ENCODE measurements at places on chromosomes 5 and 9. TPM values are rescaled to one million over a fixed set of nuclear protein-coding genes. Genes with fewer than 3 reads are reported as not detected.

GRCh38 chr5:173629628-173630027 lies 13.2 kb upstream of the BOD1 start:
- DNase-seq = no peak

DNA sequence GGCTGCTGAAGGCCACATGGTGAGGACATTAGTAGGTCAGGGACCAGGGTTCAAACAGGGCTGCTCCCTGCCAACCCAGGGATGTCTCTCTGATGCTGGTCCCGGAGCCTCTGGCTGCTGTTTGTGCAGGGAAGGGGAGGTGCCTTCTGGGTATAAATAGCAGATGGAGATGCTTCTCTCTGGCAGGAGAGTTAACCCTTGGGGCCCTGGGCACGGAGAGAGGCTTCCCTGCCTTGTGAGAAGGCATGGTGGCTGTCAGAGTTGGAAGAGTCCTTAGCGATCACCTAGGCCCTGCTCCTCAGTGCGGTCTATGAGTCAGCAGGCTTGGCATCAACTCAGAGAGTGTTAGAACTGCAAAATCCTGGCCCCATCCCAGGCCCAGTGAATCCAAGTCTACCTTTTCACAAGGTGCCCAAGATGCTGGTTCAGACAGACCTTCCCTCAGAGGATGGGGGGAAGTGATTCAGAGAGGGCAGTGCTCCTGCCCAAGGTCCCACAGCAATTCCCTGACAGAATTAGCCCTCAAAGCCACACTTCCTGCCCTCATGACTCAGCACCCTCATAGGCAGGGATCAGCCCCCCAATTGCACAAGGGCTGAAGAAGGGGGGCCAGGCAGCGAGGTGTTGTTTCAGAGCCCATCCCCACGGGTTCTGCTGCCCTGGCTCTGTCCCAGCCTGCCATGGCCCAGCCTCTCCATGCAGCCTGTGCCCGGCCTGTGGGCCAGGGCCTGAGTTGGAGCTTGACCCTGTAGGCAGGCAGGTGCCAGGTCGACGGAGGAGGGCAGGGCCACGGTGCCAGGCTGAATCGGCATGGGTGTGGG lies 25.6 kb downstream of the CAMK2A start:
- peak; percentile 97 for DNase-seq

CD74 gene
- 0.17 TPM for total RNA-seq

GRCh38 chr9:81579381-81579780 lies 110.0 kb downstream of the TLE1 start:
- no peak for DNase-seq

Measured in HT1080 (cell line).